ENCODE measurements at places on chromosomes 16 and 17.

DNA sequence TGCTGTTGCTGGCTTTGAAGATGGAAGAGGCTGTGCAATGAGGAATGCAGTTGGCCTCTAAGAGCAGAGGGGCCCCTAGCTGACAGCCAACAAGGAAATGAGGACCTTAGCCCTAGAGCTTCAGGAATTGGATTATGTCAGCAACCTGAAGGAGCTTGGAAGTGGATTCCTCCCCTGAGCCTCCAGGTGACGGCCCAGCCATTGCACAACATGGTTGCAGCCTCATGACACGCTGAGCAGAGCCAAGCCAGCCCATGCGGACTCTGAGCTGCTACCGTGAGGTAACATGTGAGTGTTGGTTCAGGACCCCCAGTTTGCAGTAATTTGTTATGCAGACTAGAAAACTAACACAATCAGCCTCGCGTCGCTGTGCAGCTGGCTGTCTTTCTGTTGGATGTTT, 20.2 kb downstream of the CCDC42 start:
- DNase-seq: no peak

- DNase-seq: no peak
Observed at GRCh38 chr16:66337463-66338188, 28.9 kb upstream of the CDH5 start.

- DNase-seq: no peak
Observed at GRCh38 chr16:53219795-53220454, 165.1 kb downstream of the CHD9 start.

DNA sequence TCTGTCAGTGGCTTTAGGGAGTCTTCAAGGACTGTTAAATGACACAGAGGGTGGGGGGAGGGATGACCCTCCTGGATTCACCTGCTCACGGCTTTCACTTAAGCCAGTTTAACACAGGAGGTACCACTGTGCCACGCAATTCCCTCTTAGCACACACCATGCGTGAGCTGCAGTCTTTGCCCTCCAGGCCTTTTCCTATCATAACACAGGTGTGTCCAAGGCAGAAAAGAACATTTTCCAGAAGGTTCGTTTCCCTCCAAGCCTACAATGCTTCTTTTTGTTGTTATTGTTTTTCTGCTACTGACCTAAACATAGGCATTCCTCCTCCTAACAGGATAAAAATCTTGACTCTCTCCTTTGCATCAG, 1.1 kb downstream of the ZFHX3 start:
- DNase-seq: no peak

DNA sequence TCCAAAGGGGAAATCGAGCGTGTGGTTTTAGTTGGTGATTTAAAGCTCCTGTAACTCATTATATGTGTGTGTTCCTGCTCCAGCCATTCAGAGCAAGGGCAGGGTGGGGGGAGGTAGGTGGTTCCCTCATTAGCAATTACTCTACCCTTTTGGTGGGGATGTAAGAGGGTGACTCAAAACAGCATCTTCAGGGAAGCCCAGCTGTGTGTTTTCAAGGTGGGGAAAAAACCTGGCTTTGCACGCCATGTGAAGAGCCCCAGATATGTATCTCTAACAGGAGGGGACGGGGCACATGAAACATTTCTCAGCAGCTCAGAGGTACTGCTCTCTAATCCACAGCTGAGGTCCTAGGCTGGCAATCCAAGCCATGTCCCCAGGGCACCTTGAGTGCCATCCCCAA, 241.3 kb upstream of the ZFHX3 start:
- no peak for DNase-seq

GRCh38 chr17:41864836-41865595, at the start of gene KLHL11:
Gene KLHL11 (minus strand): TSS chr17:41865423. CDS start chr17:41865370, 53 bp downstream.
- peak; percentile 80 for DNase-seq

DNA sequence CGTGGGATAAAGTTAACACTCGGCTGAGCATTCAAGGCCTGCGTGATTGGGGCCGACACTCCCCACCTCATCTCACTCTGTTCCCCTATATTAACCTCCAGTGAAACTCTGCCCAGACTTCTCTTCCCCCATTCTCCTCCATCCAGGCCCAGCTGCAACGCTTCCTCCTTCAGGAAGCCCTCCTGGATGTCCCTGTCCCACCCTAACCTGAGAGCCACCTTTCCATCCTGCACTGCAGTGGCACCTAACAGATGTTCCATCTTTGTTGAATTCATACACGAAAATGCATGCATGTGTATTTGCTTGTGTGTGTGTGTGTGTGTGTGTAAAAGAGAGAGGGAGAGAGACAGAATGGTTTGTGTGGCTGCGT, 32.6 kb upstream of the SBK1 start:
- DNase-seq: no peak

DNA sequence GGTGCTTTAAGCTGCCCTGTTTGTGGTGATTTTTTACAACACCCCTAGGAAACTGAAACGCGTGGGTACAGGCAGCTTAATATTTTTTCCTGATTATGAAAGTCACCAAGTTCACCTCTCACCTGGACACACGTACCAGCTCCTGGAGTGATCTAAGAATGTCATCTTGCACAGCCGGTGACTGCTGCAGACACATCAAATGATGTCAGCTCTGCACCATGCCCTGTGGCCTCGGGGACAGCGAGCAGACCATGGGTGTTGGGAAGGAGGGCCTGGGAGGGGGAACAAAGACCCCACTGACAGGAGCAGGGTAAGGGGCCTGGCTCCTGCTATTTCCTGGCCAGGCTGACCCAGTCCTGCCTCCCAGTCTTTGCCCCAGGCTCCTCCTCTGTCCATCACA, 272.7 kb downstream of the PARN start:
- no peak for DNase-seq

DNA sequence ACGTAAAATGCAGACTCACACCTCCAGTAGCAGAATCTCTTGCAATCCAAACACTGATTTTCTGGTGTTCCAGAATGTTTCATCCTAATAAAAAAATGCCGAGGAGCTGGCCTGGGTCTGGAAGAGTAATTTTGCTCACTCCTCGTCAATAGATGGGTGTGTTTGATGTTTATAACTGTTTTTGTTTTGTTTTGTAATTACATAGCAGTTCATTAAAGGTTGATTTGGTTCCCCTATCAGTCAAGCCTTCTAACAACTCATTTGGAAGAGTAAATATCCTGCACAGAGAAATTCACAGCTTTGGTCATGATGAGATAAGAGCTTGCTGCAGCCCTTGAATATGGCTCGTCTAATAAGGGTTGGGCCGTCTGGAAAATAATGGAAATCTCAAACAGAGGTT, 36.8 kb upstream of the ELAC2 start:
- no peak for DNase-seq
